ENCODE measurements at places on chromosomes 1 and 21.

DNA sequence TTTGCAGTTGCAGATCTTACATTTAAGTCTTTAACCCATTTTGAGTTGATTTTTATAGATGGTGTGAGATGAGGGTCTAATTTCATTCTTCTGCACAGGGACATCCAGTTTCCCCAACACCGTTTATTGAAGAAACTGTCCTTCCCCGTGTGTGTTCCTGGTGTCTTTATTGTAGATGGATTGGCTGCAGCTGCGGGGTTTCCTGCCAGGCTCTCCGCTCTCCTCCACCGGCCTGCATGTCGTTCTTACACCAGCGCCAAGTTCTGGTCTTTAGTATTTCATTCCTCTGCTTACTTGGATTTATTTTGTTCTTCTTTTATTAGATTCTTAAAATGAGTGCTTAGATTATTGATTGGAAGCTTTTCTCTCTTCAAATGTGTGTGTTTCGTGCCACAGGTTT, 98.9 kb upstream of the COL6A1 start:
- no peak for DNase-seq

- no peak for DNase-seq
Observed at GRCh38 chr1:51663105-51663504, 46.2 kb downstream of the OSBPL9 start.

GRCh38 chr21:34883491-34884271, 165.4 kb downstream of the RUNX1 start:
- DNase-seq, result no peak

DNA sequence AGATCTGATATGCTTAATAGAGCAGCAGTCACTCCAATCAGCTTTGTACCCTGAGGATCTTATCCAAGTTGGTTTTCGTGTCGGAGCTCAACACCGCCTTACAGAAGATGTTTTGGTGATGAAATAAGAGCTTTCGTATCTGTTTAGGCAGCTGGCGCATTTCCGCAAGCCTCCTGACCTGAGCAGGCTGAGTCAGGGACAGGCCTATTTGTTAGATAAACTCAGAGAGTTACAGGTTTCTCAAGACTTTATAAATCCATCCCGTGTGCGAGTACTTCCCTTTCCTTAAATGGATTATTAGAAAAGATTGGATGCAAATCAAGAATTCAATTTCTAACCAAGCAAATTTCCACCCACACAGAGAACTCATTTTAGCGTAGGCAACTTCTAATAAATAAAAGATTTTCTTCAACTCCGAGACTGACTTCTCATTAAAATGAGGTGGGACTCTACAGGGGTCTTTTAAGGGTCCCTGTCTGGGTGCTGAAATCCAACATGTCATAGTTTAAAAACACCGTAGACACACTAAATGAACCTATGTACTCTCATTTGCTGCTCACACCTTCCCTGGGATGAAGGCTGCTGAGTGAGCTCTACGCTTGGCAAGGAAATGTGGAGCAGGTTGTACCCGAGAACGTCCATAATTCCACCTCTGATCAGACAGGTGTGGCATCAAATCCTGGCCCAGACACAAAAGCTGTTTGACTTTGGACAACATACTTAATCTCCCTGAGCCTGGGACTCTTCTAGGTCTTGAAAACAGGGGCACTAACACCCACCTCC, 106.9 kb upstream of the F3 start:
- DNase-seq, result peak; percentile 100

DNA sequence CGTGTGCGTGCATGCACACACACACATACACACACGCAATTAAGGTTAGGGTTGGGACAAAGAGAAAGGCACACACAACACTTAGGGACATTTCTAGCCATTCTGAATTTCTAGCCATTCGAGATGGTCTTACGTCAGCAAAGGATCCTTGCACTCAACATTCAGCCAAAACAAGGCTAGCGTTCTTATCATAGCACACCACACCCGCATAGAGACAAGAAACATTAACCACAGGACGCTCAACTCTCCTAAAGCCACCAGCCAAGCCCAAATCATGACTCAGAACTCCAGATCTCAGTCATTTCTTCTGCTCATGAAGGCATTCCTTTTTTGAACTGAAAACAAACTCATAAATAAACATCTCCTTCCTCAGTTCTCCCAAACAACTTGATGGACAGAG, 106.8 kb downstream of the LMO4 start:
- peak; percentile 86 for DNase-seq

- no peak for DNase-seq
Observed at GRCh38 chr1:232174306-232174705, 455.6 kb downstream of the SIPA1L2 start.

GRCh38 chr1:7632176-7632575, 138.9 kb upstream of the VAMP3 start:
- no peak for DNase-seq

DNA sequence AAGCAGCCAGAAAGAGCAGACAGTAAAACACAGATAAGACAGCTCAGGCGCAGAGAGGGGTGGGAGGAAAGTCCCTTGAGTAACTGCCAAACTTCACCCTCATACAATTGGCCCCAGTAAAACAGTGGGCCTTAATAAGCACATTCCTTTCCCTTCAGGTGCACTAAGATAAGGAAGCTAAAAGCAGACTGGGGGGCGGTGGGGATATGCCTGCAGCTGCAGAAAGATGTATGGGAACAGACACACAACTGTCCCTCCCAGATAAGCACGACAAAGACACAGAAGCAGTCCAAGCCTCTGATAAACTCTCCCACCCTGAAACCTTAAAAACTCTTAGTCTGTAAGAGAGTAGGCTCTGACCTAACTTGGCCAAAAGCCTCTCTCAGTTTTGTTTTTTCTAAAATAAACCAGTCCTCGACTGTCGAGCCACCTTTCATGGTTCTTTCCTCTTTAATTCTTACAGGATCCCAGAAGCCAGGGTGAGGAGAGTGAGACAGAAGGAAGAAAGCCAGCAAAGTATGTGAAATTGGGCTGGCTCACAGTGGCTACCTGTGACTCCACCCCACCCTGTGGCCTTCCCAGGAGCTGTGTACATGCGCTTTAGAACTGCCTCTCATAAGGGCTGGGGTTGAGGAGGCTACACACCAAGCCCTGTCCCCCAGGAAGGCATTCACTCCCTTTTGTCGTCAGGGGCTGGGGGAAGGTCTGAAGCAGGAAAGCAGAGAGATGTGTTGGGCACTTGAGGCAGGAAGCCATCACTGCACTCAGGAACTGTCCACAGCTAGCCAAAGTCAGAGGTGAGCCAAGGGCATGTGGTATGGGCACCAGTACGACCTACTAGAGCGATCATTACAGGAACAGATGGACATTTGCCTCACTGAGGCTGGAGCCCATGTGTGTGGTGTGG, 4.6 kb downstream of the PGLYRP4 start:
- DNase-seq, result no peak

DNA sequence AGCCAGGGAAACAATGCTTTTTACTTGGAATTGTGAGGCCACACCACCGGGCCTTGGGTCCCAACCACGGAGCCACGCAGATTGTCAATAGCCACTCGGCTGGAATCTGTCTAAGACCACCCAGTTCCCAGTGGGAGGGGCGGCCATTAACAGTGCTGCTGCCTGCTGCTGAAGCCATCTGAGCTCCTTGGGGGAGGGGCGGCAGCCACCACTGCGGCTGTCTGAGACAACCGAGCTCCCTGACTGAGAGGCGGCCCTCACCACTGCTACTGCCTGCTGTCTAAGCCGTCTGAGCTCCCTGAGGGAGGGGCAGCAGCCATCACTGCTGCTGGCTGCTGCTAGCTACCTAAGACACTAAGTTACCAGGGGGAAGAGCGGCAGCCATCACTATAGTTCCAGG, 64.3 kb downstream of the DMRTA2 start:
- DNase-seq, result no peak

DNA sequence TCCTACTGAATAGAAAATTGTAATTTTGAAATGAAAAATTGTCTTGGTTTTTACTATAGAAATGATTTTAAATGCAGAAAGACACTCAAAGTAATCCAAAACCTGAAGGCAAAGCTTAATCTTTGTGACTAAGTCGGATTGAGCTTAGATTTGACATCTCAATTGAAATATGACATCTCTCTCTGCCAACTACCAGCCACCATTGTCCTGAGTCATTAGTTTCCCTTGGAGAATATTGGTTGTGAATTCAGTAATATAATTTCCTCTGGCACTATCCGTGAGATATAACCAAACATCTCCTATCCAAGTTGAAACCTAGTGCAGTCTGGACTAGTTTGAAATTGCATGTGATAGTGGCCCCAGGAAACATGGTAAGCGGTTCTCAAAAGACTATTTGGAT, 37.1 kb downstream of the PLA2G4A start:
- DNase-seq, result peak; percentile 30

- DNase-seq, result no peak
Observed at GRCh38 chr1:1332774-1333480, 1.8 kb downstream of the TAS1R3 start.

DNA sequence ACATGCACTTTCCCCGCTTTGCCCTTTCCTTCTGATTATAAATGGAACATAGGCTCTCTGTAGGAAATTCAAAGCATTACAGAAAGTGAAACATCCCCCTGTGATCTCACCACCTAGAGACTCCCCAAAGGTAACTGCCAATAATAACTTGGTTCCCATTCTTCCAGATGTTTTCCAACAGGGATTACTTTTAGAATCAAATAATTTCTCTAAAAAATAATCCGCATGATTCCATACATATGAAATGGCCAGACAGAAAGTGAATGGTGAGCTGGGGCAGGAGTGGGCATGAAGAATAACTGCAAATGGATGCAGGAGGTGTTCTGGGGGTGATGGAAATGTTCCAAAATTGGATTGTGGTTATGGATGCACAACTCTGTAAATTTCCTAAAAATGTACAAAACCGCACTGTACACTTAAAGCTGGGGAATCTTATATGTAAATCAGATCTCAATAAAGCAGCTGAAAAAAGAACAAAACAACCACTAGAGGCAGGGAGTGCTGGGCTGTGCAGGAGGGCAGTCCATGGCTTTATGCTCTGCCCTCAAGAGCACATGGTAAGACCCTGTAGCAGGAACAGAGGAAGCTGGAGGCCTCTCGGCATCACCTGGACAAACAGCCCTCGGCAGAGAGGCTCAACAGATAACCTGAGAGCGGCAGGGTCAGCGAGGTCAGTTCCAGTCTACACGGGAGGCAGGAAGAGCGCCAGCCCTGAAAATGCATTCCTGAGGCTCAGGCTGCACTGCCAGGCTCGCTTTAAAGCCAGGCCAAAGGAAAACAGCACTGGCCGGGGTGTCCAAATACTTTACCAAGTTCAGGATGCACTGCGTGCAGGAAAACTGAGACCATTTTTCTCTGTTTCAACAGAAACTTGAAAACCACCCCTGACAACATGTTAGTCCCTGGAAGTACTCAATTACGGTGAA, 39.7 kb downstream of the CAPZB start:
- DNase-seq, result peak; percentile 64

- DNase-seq, result no peak
Observed at GRCh38 chr21:46386734-46387088, 62.8 kb downstream of the PCNT start.

DNA sequence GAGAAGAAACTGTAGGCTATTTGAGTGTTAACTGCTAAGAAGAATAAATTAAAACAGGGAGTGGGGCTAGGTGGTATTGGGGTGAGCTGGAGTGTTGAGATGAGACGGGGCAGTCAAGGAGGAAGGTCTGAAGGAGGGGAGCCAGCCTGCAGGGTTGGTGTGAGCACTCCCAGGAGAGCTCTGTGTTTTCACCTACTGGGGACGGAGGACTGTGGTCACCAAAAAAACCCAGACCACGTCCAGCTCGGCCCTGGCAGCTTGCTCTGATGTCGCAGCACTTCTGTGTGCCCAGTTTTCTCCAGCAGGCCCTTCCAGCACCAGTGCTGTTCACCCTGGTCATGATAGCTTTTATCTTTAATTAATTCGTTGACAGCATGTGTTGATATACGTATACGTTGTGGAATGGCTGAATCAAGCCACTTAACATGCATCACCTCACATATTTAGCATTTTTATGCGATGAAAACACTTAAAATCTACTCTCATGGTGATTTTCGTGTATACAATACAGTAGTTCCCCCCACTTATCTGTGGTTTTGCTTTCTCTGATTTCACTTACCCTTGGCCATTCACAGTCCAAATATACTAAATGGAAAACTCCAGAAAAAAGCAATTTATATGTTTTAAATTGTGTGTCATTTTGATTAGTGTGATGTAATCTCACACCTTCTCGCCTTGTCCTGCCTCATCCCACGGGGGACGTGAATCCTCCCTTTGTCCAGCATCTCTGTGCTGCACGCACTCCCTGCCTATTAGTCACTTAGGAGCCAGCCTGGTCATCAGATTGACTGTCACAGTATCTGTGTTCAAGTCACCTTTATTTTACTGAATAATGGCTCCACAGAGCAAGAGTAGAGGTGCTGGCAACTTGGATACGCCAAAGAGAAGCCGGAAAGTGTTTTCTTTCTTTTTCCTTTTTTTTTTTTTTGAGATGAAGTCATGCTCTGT, 12.3 kb downstream of the FAM3B start:
- DNase-seq, result no peak

DNA sequence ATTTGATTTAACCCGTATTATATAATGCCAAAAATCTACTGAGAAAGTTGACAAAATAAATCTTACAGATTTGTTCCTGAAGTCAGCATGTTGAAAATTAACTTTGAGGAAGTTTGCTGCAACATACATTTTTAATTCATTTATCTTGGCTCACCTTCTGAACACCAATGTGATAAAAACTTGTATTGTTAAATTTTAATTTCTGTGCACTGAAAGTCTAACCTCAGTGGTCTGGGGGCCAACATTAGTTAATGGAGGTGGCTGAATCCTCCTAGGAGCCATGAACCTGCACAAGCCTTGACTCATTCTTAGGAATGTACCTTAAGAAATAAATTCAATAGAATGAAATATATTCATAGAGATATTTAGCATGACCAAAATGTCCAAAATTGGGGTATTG, 95.3 kb downstream of the ADSS2 start:
- no peak for DNase-seq
